ENCODE measurements at places on chromosomes 3 and 15.
A peak's percentile ranks its signal among the peaks of the same experiment; 100 is the strongest.

GRCh38 chr3:11697701-11698100, 54.0 kb upstream of the VGLL4 start:
- no peak for DNase-seq

- DNase-seq = peak; percentile 28
Measured at GRCh38 chr15:51331141-51331540, 7.3 kb downstream of the CYP19A1 start.

- no peak for DNase-seq
Measured at GRCh38 chr3:63613561-63613960, 38.9 kb upstream of the SNTN start.

DNA sequence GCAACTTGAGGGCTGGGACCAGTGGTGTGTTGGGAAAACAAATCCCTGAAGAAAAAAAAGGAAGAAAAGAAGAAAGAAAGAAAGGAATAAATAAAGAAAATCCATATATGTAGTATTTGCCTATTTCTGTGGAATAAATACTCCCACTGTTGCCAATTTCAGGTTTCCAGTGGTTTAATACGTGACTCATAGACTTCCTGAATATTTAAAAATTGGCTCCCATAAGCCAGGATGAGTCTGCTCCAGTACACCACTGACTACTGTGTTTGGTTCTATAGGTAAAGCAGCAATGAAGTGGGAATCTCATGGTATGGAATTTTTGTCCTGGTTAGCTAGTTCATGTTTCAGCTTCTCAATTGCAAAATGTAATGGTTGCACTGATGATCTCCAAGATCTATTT, 31.6 kb downstream of the PYDC2 start:
- no peak for DNase-seq

DNA sequence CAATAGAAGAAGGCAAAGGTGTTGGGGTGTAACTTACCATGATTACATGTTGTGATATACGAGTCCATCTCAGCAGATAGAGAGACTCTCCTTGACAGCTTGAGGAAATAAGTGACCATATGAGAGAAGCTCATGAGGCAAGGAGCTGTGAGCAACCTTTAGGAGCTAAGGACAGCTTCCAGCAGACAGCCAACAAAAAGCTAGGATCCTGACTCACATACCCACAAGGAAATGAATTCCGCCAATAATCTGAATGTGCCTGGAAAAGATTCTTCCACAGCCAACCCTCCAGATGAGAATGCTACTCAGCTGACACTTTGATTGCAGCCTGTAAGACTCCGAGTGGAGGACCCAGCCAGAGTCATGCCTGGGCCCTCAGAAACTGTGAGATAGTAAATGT, 339.6 kb upstream of the TPRG1 start:
- no peak for DNase-seq

All from K562 (cell line).